ENCODE measurements at places on chromosomes 7 and 10.

DNA sequence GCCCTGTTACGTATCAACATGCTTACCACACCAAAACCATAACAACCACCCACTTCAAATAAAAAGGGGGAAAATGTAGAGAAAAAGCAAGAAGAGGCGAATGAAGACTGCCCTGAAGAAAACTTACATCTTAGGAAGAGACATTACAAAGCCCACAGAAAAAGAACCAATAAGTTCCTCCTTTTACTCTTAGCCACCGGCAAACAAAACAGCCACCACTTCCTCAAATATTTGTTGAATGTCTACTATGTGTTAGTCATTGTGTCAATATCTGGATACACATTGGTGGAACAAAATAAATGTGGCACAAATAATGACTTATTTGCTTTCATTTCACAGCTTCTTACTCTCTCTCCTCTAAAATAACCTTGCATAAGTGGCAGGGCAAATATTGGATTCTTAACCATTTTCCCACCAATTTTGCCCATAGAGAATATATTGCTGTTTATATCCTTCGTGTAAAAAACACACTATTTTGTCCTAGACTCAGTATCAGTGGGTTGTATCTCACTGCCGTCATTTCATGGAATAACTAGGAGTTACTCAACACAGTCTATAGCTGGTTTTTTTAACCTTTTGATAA lies 106.8 kb downstream of the ANK3 start:
- DNase-seq, result no peak

DNA sequence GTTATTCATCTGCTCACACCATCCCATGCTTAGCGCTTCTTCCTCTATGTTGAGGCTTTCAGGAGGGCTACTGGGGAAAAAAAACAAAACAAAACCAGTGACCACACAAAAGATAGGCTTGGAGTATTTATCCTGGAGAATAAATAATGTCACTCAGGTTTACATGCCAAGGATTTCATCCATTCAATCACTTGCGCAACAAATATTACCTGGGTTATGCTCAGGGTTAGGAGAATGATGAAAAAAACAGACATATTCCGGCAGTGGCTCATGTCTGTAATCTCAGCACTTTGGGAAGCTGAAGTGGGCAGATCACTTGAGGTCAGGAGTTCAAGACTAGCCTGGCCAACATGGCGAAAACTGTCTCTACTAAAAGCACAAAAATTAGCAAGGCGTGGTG lies 3.3 kb upstream of the ELOVL3 start:
- DNase-seq, result no peak

DNA sequence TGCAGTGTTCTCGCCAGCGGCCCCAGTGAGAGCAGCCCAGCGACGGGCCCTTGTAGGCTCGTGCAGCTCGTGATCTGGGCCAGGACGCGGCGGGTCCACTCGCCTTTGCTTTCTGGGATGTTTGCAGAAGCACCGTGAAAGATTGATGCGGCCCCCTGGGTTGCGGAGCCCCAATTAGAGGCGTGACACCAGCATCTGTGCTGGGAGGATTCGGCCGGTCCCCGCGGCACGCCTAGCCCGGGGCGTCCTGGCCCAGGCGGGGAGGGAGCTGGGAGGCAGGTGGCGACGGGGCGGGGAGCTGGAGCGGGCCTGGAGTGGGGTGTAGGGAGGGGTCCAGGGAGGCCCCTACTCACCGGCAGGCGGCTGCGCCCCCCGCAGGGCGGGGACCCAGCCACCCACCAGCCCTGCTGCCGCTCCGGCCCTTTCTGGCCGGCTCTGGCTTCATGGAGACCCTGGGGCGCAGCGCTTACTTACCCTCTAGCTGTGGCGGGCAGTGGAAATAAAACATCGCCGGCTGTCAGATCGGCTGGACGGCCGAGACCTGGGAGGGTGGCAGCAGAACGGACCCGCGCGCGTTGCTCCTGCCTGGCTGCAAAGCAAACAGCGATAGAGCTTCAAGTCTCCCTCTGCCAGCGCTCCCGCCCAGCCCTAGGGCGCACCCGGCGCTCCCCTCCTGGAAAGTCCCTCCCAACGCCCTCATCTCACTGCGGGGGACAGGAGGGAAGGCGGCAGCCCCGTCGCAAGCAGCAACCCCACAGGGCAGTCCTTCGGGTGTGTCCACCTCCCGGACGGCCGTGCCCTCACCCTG lies 752 bp downstream of the DRGX start:
- DNase-seq, result no peak

GRCh38 chr7:148609045-148609725 lies 18.6 kb downstream of the C7orf33 start:
- DNase-seq, result no peak

GRCh38 chr10:127612-128432 lies 7.4 kb upstream of the ZMYND11 start:
- no peak for DNase-seq

Data from hypothalamus (tissue), 51 donors.